ENCODE measurements at places on chromosomes 6 and 20.

- DNase-seq = no peak
These were observed 463.3 kb downstream of the DOK5 start for GRCh38 chr20:54938707-54939106.

GRCh38 chr20:24607402-24607801 is 138.0 kb downstream of the SYNDIG1 start:
- DNase-seq = no peak

- DNase-seq = no peak
These were observed 70.6 kb downstream of the ATXN1 start for GRCh38 chr6:16690608-16691142.

DNA sequence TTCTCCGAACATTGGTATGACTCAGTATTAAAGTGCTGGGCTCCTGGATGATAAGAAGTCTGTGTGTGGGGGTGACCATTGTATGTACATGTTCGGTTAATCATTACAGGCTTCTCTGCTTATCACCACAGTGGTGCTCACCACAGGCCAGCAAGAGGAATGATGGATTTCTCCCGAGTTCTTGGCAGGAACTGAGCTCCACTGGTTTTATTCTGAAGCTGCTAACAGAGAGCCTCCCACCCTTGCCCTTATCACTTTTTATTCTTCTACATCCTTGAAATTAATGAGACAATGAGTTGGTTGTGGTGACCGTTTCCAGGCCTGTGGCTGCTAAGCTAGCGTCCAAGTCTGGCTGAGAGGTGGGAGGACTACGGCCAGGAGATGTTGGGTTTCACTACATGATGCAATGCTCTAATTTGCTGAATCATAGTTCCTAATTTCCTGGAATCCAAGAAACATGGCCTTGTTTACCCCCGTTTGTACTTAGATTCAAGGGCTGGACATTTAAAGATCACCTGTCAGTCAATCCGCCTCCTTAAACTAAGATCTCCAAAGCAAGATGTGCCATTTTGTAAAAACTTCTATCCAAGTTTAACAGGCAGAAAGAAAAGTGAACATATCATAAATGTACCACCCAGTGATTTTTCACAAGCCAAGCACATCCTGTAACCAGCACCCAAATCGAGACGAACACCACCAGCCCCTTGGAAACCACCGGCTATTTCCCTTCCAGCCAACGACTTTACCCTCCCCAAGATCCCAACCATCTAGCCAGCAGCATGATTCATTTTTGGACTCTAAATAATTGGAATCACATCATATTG is 172.5 kb downstream of the FOXA2 start:
- DNase-seq = no peak
